Smooth muscle cell of the umbilical artery (primary cell): ENCODE measurements at places on chromosomes 4 and X. TPM values are rescaled to one million over a fixed set of nuclear protein-coding genes. Genes with fewer than 3 reads are reported as not detected.

F11 gene
- not detected in 2 replicates for total RNA-seq

KCND1 gene
- 0.89 and 2.6 TPM in 2 replicates for total RNA-seq

VCX3A gene
- not detected in 2 replicates for total RNA-seq

SPANXN3 gene
- not detected in 2 replicates for total RNA-seq

CLDN34 gene
- total RNA-seq, result not detected in 2 replicates

FHDC1 gene
- 0.28 and 0.30 TPM in 2 replicates for total RNA-seq

CPLX1 gene
- not detected in 2 replicates for total RNA-seq

RNF128 gene
- 9.2 and 29.3 TPM in 2 replicates for total RNA-seq

NXF2B gene
- not detected in 2 replicates for total RNA-seq

OPRPN gene
- not detected in 2 replicates for total RNA-seq

ASMT gene
- not detected in 2 replicates for total RNA-seq

ABLIM2 gene
- total RNA-seq, result 0.09 TPM in 1 of 2 replicates, not detected in the other

PNCK gene
- 0.59 and 0.92 TPM in 2 replicates for total RNA-seq

TCEAL2 gene
- not detected in 2 replicates for total RNA-seq

TREX2 gene
- 0.18 and 1.8 TPM in 2 replicates for total RNA-seq

TMEM35A gene
- 4.2 and 10.1 TPM in 2 replicates for total RNA-seq

GPR82 gene
- not detected in 2 replicates for total RNA-seq

RFC1 gene
- total RNA-seq, result 41.6 and 58.8 TPM in 2 replicates

SLC6A8 gene
- 19.3 and 22.3 TPM in 2 replicates for total RNA-seq
